ENCODE measurements at places on chromosomes 4 and X. TPM values are rescaled to one million over a fixed set of nuclear protein-coding genes. Genes with fewer than 3 reads are reported as not detected.

Gene BTC
- not detected for total RNA-seq

- no peak overlapping the region for H3K27ac ChIP-seq
- no peak for DNase-seq
- H3K27me3 ChIP-seq = peaks cover 24% of the 10 kb centered on the region
- no peaks in the 10 kb centered on the region for H3K36me3 ChIP-seq
- H3K4me1 ChIP-seq = no peaks in the 10 kb centered on the region
- H3K4me3 ChIP-seq = no peak overlapping the region
Measured at GRCh38 chrX:153320555-153321184, 897 bp downstream of the PNMA6F start.

Gene AWAT2
- total RNA-seq = not detected

DNA sequence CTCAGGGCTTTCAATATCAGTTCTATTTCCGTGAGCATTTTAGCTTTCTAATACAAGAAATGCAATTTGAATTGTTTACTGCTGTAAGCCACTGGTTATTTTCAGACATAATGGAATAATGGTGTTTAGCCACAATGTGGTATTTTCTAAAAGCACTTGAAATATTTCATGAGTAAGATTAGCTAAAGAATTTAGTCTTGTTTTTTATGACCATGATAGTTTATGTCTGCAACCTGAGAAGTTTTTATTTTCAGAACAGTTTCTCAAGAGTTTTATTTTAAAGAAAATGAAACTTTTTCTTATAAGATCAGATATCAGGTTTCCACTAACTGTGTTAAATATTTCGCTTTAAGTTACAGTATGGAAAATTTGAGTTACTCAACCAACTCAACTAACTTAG lies 60.2 kb downstream of the SLIT2 start:
- H3K4me1 ChIP-seq = no peaks in the 10 kb centered on the region
- no peaks in the 10 kb centered on the region for H3K36me3 ChIP-seq
- DNase-seq = no peak
- H3K27me3 ChIP-seq = no peaks in the 10 kb centered on the region
- no peak overlapping the region for H3K27ac ChIP-seq
- H3K4me3 ChIP-seq = no peak overlapping the region

Gene PSAPL1
- not detected for total RNA-seq

DNA sequence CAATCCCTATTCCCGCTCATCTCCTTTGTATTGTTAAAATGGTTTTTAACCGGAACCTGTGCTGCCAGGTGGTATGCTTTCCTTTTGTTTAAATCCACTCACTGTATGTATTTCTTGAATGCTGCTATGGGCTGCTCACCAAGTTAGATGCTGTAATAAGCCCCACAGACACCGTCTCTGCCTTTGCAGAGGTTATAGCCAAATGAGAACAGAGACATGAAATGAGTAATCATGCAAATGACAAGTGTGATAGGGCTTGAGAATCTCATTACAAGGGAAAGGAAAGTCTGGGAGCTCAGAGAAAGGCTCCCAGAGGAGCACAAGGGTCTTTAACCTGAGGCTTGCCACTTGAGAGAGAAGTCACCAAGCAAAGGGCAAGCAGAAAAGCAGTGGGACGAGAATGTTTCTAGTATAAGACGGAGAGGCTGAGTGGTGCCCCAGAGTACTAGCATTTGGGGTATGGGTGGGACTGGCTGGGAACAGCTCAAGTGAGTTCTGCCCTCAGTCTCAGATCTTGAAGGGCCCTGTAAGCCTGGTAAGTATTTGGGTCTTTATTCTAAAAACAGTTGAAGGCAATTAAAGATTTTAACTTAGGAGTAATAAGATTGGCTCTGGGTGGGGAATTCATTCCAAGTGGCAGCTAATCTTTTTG lies 110.8 kb upstream of the H2AZ1 start:
- no peak for DNase-seq
- H3K4me3 ChIP-seq = no peak overlapping the region
- no peaks in the 10 kb centered on the region for H3K36me3 ChIP-seq
- H3K4me1 ChIP-seq = no peaks in the 10 kb centered on the region
- H3K27me3 ChIP-seq = peaks cover 28% of the 10 kb centered on the region

DNA sequence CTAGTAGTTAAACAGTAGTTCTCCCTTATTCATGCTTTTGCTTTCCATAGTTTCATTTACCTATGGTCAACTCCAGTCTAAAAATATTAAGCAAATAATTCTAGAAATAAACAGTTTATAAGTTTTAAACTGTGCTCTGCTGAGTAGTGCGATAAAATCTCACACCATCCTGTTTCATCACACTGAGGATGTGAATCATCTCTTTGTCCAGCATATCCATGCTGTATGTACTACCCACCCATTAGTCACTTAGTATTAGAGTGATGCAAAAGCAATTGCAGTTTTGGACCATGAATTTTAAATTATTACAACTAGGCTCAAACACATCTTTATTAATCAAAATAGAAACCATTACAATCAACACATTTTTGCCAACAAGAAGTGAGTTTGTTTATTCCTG lies 187.4 kb downstream of the TEX13C start:
- no peak overlapping the region for H3K4me3 ChIP-seq
- peaks cover 1% of the 10 kb centered on the region for H3K36me3 ChIP-seq
- no peak for DNase-seq
- peaks cover 5% of the 10 kb centered on the region for H3K27me3 ChIP-seq

DNA sequence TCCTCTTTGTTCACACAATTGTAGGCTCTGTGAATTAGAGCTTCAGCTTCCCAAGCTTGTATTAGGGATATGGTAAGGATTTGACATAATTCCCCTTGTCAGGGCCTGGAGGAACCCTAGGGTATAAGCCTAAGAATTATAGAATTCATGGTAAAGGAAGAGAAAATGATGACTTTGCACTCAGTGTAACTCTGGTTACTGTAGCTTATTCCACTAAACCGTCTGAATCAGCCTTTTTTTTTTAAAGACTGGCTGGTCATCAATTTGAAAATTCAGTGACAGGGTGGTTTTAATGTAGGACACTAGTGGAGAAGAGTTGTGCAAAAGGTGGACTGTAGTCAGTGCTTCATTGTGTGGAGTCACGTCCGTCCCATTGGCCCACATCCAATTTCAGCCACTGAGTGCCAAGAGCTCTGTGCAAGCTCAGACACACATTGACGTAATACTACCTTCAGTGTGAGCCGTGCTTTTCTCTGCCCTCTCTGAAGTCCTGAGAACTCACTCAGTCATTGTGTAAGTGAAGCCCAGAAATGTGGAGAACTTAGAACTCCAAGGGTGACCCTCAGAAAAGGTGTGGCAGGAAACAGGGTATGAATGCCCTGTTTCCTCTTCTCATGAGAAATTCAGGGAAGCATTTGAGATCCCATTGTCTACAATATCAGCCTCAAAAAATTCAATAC lies 449.8 kb downstream of the C4orf33 start:
- H3K4me3 ChIP-seq = no peak overlapping the region

Gene TRIM61
- total RNA-seq = 1.8 TPM

GRCh38 chr4:71198958-71199357 lies 139.9 kb upstream of the SLC4A4 start:
- peaks cover 5% of the 10 kb centered on the region for H3K4me1 ChIP-seq
- peaks cover 9% of the 10 kb centered on the region for H3K27me3 ChIP-seq
- no peak overlapping the region for H3K4me3 ChIP-seq
- no peak for DNase-seq

DNA sequence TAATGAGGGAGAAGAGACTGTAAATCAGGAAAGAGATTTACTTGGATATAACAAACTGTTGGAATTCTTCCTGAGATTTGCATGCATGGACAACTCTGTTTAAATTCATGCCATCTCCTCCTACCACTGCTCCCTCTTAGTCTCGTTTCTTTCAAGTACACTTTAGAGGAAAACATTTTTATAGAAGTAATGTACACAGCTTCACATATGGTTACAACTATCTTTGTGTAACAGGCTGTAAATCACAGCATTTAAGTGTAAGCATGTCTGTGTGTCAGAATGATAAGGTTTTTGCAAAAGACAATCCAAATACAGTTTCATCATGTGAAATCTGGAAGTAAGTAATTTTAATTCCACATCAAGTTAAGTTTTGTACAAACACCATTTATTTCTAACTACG lies 21.5 kb upstream of the ENPEP start:
- no peaks in the 10 kb centered on the region for H3K36me3 ChIP-seq
- no peak overlapping the region for H3K4me3 ChIP-seq
- no peaks in the 10 kb centered on the region for H3K4me1 ChIP-seq
- no peak overlapping the region for H3K27ac ChIP-seq

Gene GAGE12E
- total RNA-seq = not detected

- H3K36me3 ChIP-seq = no peaks in the 10 kb centered on the region
- H3K4me1 ChIP-seq = no peaks in the 10 kb centered on the region
- no peak overlapping the region for H3K4me3 ChIP-seq
- no peaks in the 10 kb centered on the region for H3K27me3 ChIP-seq
- H3K27ac ChIP-seq = no peak overlapping the region
Measured at GRCh38 chr4:31788676-31789075, 1068.5 kb downstream of the PCDH7 start.

GRCh38 chr4:41963105-41963504 lies 18.5 kb upstream of the DCAF4L1 start:
- H3K27ac ChIP-seq = no peak overlapping the region
- H3K27me3 ChIP-seq = no peaks in the 10 kb centered on the region
- peaks cover 2% of the 10 kb centered on the region for H3K36me3 ChIP-seq
- H3K4me1 ChIP-seq = no peaks in the 10 kb centered on the region
- no peak for DNase-seq

GRCh38 chrX:47607091-47607490 lies 12.6 kb downstream of the SYN1 start:
- DNase-seq = no peak
- peaks cover 7% of the 10 kb centered on the region for H3K27me3 ChIP-seq
- H3K4me1 ChIP-seq = no peaks in the 10 kb centered on the region

- H3K36me3 ChIP-seq = peaks cover 18% of the 10 kb centered on the region
- DNase-seq = no peak
Measured at GRCh38 chr4:10086506-10087120, 30.0 kb downstream of the WDR1 start.

Gene CHRDL1
- not detected for total RNA-seq

Gene HHIP
- not detected for total RNA-seq

- DNase-seq = no peak
- peaks cover 5% of the 10 kb centered on the region for H3K27me3 ChIP-seq
- H3K27ac ChIP-seq = no peak overlapping the region
- H3K4me1 ChIP-seq = no peaks in the 10 kb centered on the region
- H3K4me3 ChIP-seq = no peak overlapping the region
- H3K36me3 ChIP-seq = no peaks in the 10 kb centered on the region
Measured at GRCh38 chr4:114036426-114036825, 57.0 kb upstream of the ARSJ start.

GRCh38 chrX:140432346-140433175 lies 72.3 kb downstream of the SOX3 start:
- H3K4me3 ChIP-seq = no peak overlapping the region
- peaks cover 17% of the 10 kb centered on the region for H3K27me3 ChIP-seq
- no peaks in the 10 kb centered on the region for H3K4me1 ChIP-seq
- no peak overlapping the region for H3K27ac ChIP-seq
- DNase-seq = no peak

Gene UGT2A1
- not detected for total RNA-seq

DNA sequence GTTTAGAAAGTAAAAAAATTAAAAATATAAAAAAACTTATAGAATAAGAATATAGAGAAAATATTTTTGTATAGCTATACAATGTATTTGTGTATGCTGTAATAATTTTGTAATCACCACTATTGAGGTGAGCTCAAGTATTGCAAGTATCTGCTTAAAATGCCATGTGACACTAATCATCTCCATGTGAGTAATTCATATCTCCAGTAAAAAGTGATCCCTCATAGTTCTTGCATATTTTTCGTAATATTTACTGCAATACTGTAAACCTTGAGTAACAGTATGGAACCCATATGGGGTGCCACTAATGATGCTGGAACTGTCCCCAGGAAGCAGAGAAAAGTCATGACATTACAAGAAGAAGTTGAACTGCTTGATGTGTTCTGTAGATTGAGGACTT lies 43.2 kb upstream of the HUWE1 start:
- H3K4me1 ChIP-seq = peaks cover 73% of the 10 kb centered on the region
- H3K27ac ChIP-seq = peak overlapping the region; percentile 93
- H3K4me3 ChIP-seq = no peak overlapping the region
- H3K27me3 ChIP-seq = no peaks in the 10 kb centered on the region

DNA sequence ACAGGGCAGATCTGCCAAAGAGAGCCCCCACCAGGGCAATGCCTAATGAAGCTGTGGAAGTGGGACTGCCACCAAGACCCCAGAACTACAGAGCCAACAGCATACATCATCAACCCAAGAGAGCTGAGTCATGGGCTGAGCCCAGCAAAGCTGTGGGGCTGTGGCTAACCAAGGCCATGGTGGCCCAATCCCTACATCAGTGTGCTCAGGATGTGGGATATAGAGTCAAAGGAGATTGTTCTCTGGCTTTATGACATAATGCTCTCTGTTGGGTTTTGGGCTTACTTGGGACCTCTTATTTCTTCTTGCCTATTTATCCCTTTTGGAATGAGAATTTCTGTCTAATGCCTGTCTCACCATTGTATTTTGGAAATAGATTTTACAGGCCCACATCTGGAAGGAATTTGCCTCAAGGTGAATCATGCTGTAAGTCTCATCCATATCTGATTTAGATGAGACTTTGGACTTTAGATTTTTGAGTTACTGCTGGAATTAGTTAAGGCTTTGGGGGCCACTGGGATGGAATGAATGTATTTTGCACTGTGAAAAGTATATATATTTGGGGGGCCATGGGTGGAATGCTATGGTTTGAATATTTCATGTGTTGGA lies 5.4 kb upstream of the PRDM5 start:
- peaks cover 37% of the 10 kb centered on the region for H3K27me3 ChIP-seq
- DNase-seq = no peak
- no peaks in the 10 kb centered on the region for H3K36me3 ChIP-seq
- H3K4me1 ChIP-seq = no peaks in the 10 kb centered on the region
- no peak overlapping the region for H3K4me3 ChIP-seq

Gene CDKL5
- total RNA-seq = 2.2 TPM

DNA sequence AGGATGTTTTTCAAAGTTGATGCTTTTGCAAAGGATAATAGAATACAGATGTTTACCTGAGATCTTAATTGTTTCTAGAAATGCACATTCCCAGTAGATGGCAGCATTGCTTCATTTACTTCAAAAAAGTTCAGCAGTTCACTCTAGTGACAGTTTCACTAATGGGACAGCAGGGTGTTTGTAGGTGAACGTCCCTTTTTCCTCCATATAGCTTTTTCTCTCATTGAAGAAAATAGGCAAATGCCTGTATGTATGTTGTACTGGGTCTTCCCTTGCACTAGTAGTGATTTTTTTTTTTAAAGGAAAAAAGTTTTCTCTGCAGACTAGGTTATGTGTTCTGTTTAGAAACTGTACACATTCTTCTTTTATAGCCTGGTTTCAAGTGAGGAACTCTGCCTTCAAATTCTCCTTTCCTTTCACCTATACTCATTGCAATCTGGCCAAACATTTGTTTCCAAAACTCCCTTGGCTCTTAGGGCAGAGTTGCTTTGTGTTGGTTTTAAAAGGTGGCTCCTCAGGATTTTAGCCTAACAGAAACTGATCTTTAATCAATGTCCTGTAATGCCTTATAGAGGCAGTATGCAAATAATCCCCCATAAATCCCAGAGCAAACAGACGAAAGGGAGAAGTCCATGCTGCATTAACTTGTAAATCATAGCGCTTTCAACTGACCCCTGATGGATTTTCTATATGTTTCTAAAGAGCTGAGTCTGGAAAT lies 86.3 kb downstream of the EGF start:
- no peaks in the 10 kb centered on the region for H3K36me3 ChIP-seq
- H3K27me3 ChIP-seq = peaks cover 8% of the 10 kb centered on the region
- H3K4me1 ChIP-seq = peaks cover 12% of the 10 kb centered on the region
- peak; percentile 50 for DNase-seq
- no peak overlapping the region for H3K27ac ChIP-seq
- H3K4me3 ChIP-seq = no peak overlapping the region

GRCh38 chrX:74922922-74923543 lies 2.2 kb downstream of the NEXMIF start:
- DNase-seq = no peak
- H3K27ac ChIP-seq = no peak overlapping the region
- H3K4me1 ChIP-seq = peaks cover 5% of the 10 kb centered on the region
- H3K27me3 ChIP-seq = peaks cover 61% of the 10 kb centered on the region

- H3K27me3 ChIP-seq = no peaks in the 10 kb centered on the region
- H3K27ac ChIP-seq = peak overlapping the region; percentile 100
- peaks cover 11% of the 10 kb centered on the region for H3K36me3 ChIP-seq
- H3K4me1 ChIP-seq = peaks cover 85% of the 10 kb centered on the region
Measured at GRCh38 chr4:89303177-89303576, 4.4 kb downstream of the GPRIN3 start.

All from activated T-cell treated with anti-CD3 and anti-CD28 coated beads, Interleukin-2, amount 50 U/mL, for 72 hours (primary cell).